Osteocyte (in vitro differentiated cells): ENCODE measurements at places on chromosomes 2 and 18. TPM values are rescaled to one million over a fixed set of nuclear protein-coding genes. Genes with fewer than 3 reads are reported as not detected.

GRCh38 chr2:168327328-168327727 is 79.9 kb upstream of the STK39 start:
- DNase-seq, result no peak

GRCh38 chr2:21642647-21643046 is 518.9 kb downstream of the TDRD15 start:
- no peak for DNase-seq

DNA sequence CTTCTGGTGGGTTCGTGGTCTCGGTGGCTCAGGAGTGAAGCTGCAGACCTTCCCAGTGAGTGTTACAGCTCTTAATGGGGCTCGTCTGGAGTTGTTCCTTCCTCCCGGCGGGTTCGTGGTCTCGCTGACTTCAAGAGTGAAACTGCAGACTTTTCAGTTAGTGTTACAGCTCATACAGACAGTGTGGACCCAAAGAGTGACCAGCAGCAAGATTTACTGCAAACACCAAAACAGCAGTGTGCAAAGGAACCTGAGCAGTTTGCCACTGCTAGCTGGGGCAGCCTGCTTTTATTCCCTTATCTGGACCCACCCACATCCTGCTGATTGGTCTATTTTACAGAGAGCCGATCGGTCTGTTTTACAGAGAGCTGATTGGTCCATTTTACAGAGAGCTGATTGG is 55.6 kb downstream of the CHRNA1 start:
- DNase-seq, result no peak

DNA sequence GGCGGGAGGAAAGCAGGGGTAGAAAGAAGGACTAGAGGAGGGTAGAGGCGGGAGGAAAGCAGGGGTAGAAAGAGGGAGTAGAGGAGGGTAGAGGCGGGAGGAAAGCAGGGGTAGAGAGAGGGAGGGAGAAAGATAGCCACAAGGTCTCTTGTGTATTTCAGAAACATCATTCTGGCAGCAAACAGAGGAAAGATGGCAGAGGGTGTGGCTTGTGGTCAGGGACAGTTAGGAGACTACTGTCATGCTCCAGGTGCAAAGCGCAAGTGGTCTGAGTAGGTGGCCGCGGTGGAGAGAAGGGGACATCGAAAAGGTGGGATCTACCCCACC is 82.4 kb upstream of the TAF1B start:
- DNase-seq, result no peak

DNA sequence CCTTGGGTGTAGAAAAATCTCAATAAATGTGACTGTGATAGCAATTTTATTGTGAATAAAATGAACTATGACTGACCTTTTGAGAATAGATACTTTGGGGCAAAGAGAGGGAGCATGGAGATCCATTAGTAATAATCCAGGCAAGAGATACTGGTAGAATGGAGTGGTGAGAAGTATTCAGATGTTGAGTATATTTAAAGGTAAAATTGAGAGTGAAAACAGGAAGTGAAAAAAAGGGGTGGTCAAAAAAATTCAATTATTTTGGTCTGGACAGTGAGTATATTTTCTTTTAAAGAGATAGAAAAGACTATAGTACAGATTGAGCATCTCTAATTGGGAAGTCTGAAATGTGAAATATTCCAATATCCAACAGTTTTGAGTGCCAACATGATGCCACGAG is 1515.6 kb upstream of the NXPH2 start:
- DNase-seq, result no peak

DNA sequence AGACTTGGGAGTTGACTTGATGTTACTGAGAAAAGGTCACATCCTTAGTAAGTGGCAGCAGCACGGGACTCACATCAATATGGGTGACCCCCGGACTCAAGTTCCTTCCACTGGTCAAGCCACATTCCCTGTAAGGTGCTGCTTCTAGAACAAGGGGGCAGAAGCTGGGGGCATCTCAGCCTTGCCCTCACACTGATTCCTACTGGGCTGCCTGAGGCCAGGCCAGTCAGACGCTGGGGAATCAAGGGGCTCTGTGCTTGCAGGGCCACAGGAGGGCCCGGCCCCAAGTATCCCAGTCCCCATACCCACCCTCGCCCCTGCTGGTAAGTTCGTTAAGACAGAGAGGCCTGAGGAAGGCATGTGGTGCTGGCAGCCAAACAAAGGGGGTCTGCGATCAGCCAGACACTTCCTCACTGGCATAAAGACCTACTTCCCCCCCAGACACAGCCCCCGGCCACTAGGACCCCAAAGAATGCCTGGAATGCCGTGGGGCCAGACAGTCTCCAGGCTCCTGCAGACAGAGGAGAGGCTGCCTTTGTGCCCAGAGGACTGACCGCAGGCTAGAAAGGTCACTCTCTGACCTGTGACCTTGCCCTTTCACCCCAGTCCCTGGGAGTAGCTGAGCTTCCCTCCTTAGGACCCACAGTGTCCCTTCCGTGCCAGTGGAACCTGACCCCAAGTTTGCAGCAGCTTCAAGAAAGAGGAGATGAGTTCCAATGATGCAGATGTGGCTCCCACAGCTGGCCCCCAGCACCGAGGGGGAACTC is 83.6 kb downstream of the HS1BP3 start:
- no peak for DNase-seq

- peak; percentile 77 for DNase-seq
Measured at GRCh38 chr2:241019441-241020139, 21.2 kb downstream of the SNED1 start.

DNA sequence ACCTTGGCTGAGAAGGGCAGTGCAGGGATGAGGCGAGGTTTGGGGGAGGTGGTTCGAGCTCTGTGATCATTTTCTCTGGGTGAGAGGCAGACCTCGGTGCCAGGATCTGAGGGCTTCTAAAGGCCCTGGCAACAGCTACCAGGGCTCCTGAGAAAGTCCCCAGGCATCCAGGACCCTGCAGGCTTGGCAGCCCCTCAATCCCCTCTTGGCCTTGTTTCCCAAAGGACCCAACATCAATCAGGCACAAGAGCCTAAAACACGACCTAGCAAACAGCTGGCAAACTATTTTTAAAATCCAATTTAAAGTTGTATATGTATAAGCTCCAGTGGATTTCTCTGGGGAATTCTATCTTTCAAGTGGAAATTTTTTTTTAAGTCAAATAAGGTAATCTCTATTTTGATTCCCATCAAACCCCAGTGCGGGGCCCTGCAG is 15.0 kb upstream of the MAT2A start:
- DNase-seq, result peak; percentile 32

GRCh38 chr2:88729061-88729745 is 37.7 kb downstream of the RPIA start:
- DNase-seq, result no peak

DNA sequence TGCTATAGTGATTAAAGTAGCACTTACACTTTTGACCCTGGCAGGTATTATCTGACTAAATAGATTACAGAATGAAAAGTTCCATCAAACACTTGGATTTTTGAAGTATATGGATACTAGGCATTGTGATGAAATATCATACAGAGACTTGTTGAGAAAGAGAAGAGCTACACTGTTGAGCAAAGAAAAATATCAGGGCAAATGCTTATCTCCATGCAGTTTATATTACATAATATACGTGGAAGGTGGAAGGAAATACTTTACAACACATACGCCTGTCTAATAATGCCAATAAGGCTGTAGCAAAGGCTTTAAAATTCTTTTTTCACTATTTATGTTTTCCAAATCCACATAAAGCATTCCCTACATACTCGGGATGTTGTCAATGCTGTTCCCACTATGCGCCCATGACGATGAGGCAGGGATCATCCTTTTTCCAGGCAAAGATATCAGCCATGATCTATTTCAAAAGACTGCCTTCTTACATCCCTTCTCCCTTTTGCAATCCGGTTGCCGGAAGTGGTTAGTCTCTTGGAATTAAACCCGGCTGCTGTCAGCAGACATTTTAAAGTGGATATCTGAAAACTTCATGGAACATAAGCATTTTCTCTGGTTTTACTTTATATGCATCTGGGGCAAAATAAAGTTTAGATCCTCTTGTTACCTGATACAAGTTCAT is 92.6 kb upstream of the ITGA4 start:
- no peak for DNase-seq

GRCh38 chr2:38079116-38080052 is 3.4 kb upstream of the CYP1B1 start:
- DNase-seq, result no peak

GRCh38 chr2:59665021-59665420 is 888.4 kb downstream of the BCL11A start:
- no peak for DNase-seq

DNA sequence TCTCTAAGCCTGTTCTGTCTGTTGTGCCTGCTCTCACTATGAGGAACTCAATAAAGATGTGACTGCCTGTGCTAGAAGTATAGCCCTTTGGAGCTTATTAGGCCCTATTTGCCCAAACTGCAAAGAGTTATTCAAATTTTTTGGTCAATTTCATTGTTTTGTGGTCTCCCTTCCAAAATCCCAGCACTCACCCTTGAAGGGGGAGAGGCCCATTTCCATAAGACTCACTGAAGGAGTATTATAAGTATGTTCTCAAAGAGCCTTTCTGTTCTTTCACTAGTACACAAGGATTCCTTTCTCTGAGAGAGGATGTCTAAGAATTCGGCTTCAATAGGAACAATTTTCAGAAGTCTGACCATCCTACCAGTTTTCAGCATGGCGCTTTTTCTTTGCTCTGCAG is 641.9 kb upstream of the REG3G start:
- no peak for DNase-seq

DNA sequence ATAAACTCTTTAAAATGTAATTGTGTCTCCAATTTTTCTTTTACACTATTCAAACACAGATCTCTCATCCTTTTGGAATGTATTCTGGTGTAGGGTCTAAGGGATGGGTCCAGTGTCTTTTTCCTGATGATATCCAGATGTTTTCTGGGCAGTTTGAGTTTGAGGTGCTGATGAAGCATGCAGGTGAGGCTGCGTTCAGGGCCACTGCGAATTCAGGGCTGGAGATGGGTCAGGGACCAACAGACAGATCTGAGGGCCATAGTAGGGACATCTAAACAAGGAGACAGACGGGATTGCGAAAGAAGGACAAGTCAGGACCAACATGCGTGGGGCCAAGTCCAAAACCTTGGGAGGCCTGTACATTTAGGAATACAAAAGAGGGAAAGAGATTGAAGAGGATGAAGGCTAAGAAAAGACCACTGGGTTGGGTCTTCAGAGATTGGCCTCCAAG is 70.2 kb downstream of the ACAA2 start:
- peak; percentile 42 for DNase-seq

DNA sequence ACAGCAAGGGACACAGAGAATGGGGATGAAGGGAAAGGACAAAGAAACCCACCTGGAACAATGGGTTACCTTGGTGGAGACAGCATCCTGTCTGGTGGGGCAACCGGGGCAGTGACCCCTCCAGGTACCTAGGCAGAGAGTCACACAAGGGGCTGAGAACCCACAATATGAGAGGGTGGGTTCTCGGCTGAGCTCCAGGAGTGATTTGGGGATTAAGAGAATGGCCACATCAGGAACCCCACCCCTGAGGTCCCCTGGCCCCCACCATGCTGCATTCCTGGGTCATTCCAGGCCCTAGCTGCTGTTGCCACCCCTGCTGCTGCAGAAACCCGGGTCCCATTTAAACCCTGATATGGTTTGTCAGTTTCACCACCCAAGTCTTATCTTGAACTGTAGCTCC is 172.3 kb downstream of the RTP5 start:
- peak; percentile 48 for DNase-seq

DNA sequence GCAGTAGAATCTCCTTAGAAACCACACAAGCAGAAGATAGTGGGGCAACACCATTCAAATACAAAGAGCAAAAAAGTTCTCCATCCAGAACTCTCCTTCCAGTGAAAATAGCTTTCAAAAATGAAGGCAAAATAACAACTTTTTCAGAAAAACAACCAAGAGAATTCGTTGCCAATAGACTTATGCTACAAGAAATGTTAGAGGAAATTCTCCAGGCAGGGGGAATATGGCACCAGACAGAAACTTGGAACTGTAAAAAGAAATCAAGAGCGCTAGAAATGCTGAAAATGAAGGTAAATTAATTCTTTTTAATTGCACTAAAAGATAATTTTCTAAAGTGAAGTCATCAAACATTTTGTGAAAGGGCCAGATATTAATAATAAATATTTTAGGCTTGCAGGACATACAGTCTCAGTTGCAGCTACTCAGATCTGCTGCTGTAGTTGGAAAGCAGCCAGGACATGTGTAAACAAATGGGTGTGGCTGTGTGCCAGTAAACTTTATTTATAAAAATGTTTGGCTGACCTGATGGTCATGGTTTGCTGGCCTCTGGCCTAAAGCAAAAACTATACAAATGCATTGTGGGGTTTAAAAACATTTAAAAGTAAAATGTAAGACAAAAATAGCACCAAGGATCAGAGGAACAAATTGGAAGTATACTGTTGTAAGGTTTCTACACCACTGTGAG is 73.7 kb upstream of the TGFA start:
- DNase-seq, result no peak

DNA sequence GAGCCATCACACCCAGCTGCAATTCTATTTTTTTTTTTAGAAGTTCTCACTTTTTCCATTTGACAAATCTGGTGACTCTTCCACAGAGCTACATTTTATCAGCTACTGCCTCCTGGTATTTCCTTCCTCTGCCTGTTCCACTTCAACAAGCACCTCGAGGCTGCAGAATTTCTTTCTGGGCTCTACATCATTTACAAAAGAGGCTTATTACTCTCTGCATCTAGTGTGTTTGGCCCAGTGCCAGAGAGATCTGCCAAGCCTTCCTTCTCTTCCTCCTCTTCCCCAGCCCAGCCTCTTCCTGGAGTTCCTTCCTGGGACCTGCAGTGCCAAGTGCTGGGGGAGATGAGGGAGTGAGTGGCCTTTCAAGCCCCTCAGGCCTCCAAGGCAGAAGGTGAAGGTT is 119.6 kb upstream of the ITGA6 start:
- no peak for DNase-seq

GRCh38 chr18:5145168-5145825 is 51.8 kb downstream of the AKAIN1 start:
- no peak for DNase-seq

DNA sequence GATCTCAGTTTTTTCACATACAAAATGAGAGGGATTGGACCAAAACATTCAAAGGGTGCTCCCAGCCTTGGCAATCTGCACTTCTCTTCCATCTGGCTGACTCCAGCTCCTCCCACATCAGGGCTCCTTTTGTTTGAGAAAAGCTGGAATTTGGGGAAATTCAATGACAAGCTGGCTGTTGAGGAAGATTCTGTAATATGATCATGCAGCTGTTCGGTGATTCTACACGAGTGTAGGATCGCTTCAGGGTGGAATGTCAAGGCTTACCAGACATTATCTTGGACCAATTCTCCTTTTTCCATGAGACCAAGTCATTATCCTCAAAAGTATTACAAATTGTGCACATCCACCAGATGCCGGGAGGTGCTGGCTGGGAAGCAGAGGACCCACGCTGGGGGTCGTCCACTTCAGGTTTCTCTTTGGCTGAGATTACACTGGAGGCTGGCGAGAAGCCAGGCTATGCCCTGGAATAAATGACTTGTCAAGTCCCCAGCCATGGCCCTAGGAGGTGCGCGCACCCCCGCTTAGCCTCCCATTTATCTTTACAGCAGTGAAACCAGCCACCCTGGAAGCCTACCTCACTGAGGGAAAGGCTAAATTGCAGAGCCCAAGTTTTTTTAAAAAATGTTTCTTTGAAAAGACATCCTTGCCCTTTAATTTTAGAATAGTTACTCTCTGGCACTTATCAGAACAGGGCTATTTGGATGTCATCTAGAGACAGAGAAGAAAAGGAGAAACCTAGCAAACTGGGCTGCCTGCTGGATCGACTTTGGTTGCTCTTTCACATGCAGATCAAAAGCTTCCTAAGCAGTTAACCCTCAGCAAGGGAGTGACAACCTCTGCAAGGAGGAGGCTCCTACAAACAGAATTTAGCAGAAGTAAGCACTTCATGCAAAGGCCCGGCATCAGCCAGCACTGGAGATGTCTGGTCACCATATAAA is 42.5 kb upstream of the LCLAT1 start:
- DNase-seq, result no peak

Gene CIB4
- not detected in 2 replicates for total RNA-seq

Gene KCNS3
- total RNA-seq, result not detected in 2 replicates

Gene RGPD4
- 0.05 and 0.18 TPM in 2 replicates for total RNA-seq

Gene DOK6
- 3.0 and 4.6 TPM in 2 replicates for total RNA-seq
